ENCODE measurements at places on chromosomes 7 and 10. TPM values are rescaled to one million over a fixed set of nuclear protein-coding genes. Genes with fewer than 3 reads are reported as not detected.

GRCh38 chr10:58971796-58972491 lies 204.5 kb upstream of the PHYHIPL start:
- DNase-seq = no peak

- no peak for DNase-seq
Measured at GRCh38 chr7:151201344-151201743, 8.9 kb downstream of the H2BK1 start.

DNA sequence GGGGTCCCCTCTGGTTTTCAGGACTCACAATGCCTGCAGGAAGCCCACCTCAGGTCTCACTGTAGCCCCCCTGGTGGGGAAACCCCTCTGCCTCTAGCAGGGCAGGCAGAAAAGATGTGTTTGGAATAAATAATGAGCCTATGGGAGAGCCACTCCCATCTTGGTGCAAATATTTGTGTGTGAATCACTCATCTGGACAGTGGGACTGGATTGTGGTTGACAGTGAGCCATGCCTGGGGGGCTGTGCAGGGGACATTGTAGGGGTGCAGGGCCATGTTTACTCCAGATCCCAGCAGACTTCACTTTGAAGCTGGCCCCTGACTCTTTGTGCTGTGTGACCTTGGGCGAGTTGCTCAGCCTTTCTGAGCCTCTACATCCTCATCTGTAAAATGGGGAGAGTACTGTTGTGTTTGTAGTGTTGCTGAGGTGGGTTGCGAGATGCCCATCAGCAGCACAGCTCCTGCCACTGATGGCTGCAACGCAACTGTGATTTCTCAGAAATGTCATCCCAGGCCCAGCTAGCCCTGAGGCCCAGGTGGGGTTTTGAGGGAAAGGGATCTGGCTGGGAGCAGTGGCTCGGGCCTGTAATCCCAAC lies 20.7 kb downstream of the GTF2IRD1 start:
- no peak for DNase-seq

- no peak for DNase-seq
Measured at GRCh38 chr7:15751191-15751701, 64.8 kb upstream of the MEOX2 start.

DNA sequence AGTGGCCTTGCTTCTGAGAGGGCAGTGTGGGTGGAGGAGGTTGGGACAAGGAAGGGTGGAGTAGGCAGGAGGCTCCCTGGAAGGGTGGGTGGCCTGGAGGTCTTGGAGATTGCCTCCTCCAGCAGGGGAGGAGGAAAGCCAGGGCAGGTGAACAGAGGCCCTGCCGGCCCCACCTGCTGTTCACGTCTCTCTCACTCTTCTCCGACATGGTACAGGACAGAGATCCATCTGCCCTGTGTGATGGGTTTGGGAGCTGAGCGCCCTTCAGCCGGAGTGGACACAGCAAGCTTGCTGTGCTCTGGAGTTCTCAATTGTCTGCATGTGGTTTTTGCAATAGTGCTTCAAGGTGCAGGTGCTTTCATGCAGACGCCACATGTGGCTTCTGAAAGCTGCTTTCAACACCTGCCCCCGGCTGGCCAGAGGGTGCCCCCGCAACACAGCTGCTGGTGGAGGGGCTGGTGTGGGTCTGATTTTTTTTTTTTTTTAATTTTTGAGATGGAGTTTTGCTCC lies 82.8 kb upstream of the GNA12 start:
- DNase-seq = no peak

- DNase-seq = no peak
Measured at GRCh38 chr7:20998309-20998708, 211.6 kb upstream of the SP8 start.

SYCE1 gene
- total RNA-seq = not detected

MEOX2 gene
- 0.20 TPM for total RNA-seq

GRCh38 chr10:12412666-12413368 lies 63.5 kb downstream of the CAMK1D start:
- DNase-seq = no peak

EGFR gene
- 43.8 TPM for total RNA-seq

HOXA11 gene
- total RNA-seq = not detected

DNA sequence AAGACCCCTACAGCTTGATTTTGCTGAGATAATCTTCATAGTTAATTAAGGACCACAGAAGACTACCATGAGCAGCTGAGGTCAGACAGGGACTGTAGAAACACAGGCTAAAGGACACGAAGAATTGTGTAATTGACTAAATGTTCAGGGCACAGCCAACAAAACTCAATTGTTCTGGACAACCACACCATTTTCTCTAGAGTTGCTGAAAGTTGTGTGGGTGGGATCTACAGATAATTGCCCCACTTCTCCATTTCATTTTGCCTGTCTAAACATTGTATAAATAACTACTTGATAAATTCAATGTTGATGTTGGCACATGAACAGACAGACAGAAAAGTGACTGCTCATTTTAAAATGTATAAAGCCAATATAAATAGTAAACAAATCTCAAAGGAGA lies 39.0 kb upstream of the SLC16A12 start:
- DNase-seq = no peak

DNA sequence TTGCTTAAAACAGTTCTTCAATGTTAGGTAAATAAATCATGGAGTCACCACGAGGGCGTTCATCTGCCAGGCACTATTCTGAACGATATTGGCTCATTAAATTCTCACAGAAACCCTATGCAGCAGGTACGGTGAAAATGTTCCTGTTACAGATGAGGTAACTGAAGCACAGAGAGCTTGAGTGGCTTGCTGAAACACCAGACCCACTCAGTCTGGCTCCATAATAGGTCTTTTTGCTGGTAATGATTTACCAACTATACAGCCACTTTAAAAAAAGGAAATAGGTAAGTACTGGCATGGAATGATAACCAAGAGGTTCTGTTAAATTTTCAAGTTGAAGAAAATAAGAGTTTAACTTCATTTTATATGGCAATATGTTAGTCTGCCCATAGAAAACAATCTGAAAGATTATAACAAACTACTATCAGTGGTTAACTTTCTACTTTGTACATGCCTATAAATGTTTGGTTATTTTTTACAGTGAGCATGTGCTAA lies 1.3 kb upstream of the TM9SF3 start:
- DNase-seq = no peak

AMZ1 gene
- total RNA-seq = 0.07 TPM

SPDYE2B gene
- total RNA-seq = not detected

- DNase-seq = no peak
Measured at GRCh38 chr10:75165684-75166622, 44.6 kb upstream of the VDAC2 start.

PON1 gene
- 2.3 TPM for total RNA-seq

RBP3 gene
- total RNA-seq = not detected

TLX1 gene
- not detected for total RNA-seq

DNA sequence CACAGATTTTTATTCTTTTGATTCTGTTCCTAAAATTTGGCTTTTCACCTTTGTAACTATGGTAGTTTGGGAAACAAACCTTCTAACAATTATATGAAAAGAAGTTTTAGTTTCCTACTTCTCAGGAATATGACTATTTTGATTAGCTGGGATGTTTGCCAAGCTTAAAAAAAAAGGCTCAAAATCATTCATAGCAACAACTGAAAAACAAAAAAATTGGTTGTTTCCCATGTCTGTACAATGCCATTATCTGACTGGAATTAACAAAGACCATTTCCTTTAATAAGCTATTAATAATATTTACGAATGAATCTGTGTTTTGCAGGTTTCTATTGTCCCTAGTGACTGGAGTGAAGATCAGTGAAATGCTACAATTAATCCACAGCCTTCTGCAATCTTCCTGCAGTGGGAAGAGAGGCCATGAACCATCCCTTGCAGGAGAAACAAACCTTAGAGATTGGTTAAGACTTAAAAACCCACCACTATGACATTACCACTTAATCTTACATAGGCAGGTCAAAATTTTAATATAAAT lies 4.2 kb downstream of the PURB start:
- no peak for DNase-seq

DNA sequence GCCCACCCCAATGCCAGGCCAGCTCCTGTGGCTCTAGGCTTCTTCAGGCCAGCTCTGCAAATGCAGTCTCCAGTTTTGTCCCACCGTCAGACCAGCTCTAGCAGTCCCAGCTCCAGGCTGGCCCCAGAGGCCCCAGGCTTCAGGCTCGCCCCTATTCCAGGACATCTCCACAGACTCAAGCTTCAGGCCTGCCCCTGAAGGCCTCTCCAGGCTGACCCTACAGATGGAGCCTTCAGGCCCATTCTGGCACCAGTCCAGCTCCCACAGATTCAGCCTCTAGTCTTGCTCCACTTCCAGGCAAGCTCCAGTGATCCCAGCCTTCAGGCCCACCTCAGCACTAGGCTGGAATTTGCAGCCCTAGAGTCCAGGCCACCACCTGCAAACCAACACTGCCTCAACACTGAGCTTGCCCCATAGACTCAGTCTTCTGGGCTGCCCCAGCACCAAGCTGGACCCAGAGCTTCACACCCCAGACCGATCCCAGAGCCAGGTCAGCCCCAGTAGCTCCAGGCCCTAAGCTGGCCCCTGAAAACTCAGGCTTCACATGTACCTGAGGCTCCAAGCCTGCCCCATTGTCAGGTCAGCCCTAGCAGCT lies 170.2 kb downstream of the ITGB1 start:
- no peak for DNase-seq

DNA sequence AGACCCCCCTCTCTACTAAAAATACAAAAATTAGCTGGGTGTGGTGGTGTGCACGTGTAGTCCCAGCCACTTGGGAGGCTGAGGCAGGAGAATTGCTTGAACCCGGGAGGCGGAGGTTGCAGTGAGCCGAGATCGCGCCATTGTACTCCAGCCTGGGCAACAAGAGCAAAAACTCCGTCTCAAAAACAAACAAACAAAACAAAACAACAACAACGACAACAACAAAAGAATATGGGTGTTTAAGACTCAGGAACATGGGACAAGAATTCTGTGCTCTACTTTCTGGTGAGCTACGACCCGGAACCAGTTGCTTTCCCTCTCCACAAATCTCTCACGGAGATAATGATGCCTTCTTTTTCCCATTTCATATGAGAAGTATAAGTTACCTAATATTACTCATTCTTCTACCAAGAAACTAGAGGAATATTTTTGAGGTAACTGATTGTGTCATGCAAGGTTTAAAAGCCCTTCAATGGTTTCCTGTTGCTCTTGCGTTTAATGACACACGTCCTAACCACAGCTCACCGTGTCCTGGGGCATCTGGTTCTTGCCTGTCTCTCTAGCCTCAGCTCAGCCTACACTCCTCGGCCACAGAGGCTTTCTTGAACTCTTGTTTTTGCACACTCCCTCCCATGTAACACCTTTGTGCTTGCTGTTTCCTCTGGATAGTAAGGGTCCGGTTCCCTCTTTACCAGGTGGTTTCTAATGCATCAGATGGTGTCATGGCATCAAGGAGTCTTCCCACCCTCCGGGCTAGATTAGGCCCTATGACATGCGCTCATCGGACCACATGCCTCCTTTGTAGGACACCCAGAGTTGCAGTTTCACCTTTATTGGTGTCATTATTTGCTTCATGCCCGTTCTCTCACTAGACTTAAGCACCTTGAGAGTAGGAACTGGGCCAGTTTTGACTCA lies 67.5 kb downstream of the PFKFB3 start:
- DNase-seq = no peak

COL13A1 gene
- 0.43 TPM for total RNA-seq

All from progenitor cell of endocrine pancreas (in vitro differentiated cells).